ENCODE measurements at places on chromosomes 3 and 15. TPM values are rescaled to one million over a fixed set of nuclear protein-coding genes. Genes with fewer than 3 reads are reported as not detected.

The CRYGS gene
- total RNA-seq = 2.0 TPM

The LDHAL6B gene
- not detected for total RNA-seq

The RASGRP1 gene
- total RNA-seq = 1.4 TPM

The AGTR1 gene
- 21.5 TPM for total RNA-seq

The REC114 gene
- 5.1 TPM for total RNA-seq

The CYP1A1 gene
- total RNA-seq = not detected

The ROBO2 gene
- 0.29 TPM for total RNA-seq

The TM4SF1 gene
- 70.8 TPM for total RNA-seq

The PAQR5 gene
- total RNA-seq = 0.40 TPM

The MYL3 gene
- 428 TPM for total RNA-seq

The ADCY5 gene
- 220 TPM for total RNA-seq

The AMT gene
- 28.3 TPM for total RNA-seq
